ENCODE measurements at places on chromosomes 1 and 21. TPM values are rescaled to one million over a fixed set of nuclear protein-coding genes. Genes with fewer than 3 reads are reported as not detected.

PKP1 gene
- polyA plus RNA-seq = not detected

GBP7 gene
- not detected for polyA plus RNA-seq

SPATA17 gene
- polyA plus RNA-seq = 0.28 TPM

ANKRD45 gene
- polyA plus RNA-seq = not detected

HSD3B1 gene
- polyA plus RNA-seq = not detected

NGF gene
- not detected for polyA plus RNA-seq
